ENCODE measurements at places on chromosomes 5 and 9. TPM values are rescaled to one million over a fixed set of nuclear protein-coding genes. Genes with fewer than 3 reads are reported as not detected.

GRCh38 chr9:106625259-106625789 lies 237.6 kb upstream of the ZNF462 start:
- H3K4me1 ChIP-seq = no peaks in the 10 kb centered on the region
- H3K27ac ChIP-seq = no peak overlapping the region
- H3K27me3 ChIP-seq = no peaks in the 10 kb centered on the region
- H3K36me3 ChIP-seq = no peaks in the 10 kb centered on the region

DNA sequence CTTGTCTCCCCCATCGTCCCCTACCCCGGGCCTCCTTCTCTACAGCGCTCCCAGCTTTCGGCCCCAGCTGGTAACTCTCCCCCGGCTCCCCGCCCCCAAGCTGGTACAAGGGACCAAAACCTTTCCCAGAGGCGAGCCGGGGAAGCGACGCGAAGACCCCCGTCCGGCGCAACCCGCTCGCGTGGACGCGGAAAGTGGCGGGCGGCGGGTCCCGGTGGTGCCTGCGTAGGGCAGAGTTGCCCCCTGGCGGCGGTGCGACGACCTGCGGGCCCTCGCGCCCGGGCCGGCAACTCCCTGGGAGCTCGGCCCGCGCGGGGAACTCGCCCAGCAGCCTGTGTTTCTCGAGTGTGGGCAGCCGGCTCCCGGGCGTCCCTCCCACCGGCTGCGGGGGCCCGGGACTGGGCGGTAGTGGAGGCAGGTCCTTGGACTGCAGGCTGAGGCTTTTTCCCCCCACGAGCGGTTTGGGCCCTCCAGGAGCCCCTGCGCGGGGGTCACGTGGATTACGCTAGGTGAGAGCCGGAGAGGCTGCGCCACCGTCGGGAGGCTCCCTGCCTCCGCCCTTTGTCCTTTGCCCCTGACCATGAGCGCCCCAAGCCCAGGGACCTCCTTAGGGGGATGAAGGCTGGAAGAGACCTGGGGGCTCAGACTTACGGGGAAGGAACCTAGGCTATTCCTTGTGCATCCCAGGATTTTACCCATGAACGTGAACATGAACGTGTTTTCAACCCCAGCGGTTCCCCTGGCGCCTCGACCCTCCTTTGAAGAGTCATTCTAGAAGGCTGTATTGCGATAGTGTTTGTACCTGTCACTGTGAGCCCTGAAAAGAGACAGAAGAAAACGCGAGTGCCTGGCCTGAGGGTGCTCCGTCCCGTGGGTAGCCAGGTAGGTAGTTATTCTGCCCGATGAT lies 2.9 kb upstream of the FOXD1 start:
- no peak overlapping the region for H3K4me3 ChIP-seq
- no peaks in the 10 kb centered on the region for H3K36me3 ChIP-seq
- peaks cover 16% of the 10 kb centered on the region for H3K4me1 ChIP-seq
- no peak overlapping the region for H3K27ac ChIP-seq
- H3K27me3 ChIP-seq = peaks cover 54% of the 10 kb centered on the region

DNA sequence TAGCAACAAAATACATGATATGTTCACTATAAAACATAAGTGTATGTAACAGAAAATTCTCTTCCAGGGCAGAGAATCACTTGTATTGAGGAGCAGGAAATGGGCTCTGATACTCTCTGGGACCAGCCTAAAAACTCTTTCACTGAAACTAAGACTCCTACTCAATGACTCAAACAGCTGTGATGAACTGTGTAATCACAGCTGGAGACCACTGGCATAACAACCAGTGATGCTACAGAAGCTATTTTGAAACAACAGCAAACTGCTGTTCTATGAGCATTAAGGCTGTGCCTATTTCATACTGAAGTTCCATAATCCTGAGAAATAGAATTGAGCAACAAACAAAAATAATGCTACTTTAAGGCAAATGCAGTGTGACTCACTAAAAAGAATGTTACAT lies 594.0 kb downstream of the HINT1 start:
- no peaks in the 10 kb centered on the region for H3K36me3 ChIP-seq
- H3K27me3 ChIP-seq = no peaks in the 10 kb centered on the region
- H3K4me1 ChIP-seq = no peaks in the 10 kb centered on the region
- H3K27ac ChIP-seq = no peak overlapping the region
- no peak overlapping the region for H3K4me3 ChIP-seq
- DNase-seq = no peak

- no peak for DNase-seq
- H3K27ac ChIP-seq = no peak overlapping the region
Observed at GRCh38 chr5:83133797-83134196, 56.5 kb downstream of the XRCC4 start.

DNA sequence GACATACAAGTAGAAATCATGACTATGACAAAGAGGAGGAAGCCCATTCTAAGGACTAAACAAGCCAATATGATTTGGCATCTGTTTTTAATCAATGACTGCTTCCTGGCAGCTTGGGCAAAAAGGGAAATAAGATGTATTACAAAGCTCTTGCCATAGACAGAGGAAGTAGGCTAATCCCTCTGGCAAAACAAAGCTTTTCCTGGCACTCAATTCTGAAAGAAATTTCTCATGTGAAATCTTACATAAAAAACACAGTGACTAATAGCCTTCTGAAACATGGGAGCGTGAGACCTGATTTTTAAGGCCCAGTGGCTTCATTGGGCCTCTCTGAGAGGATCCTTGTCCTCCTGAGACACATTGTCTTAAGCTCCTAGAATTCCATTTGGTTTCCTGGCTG lies 93.6 kb downstream of the COL23A1 start:
- H3K4me1 ChIP-seq = peaks cover 13% of the 10 kb centered on the region
- H3K27ac ChIP-seq = no peak overlapping the region
- no peaks in the 10 kb centered on the region for H3K27me3 ChIP-seq
- no peaks in the 10 kb centered on the region for H3K36me3 ChIP-seq
- DNase-seq = no peak

DNA sequence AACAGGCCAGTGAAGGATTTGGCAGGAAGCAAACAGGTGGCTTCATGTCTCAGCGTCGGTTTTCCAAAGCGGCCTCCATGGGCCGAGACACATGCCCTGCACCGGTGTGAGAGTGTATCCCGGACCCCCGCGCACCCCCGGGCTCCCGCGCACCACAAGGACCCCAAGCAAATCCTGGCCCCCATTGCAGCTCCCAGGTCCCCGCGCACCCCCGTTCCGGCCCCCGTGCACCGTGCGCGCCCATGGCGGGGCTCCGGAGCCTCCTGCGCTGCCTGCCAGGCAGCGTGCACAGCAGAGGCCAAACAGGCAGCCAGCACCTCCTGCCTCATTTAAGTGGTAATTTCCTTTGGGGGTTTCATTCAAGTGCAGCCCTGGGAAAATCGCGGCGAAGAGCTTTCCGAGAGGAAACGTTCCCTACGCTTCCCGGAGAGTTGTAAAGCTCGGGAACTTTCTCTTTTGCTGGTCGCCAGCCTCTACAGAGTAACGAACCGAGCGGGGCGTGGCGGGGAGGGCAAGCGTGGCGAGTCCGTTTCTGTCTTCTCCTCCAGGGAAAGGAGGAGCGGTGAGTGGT lies 145.5 kb upstream of the SLC24A2 start:
- no peaks in the 10 kb centered on the region for H3K36me3 ChIP-seq
- peak; percentile 45 for DNase-seq
- H3K4me1 ChIP-seq = peaks cover 4% of the 10 kb centered on the region
- no peaks in the 10 kb centered on the region for H3K27me3 ChIP-seq

- no peak for DNase-seq
- H3K27me3 ChIP-seq = no peaks in the 10 kb centered on the region
- no peak overlapping the region for H3K27ac ChIP-seq
- no peak overlapping the region for H3K4me3 ChIP-seq
- no peaks in the 10 kb centered on the region for H3K36me3 ChIP-seq
Observed at GRCh38 chr5:136679233-136679632, 313.9 kb upstream of the TRPC7 start.

DNA sequence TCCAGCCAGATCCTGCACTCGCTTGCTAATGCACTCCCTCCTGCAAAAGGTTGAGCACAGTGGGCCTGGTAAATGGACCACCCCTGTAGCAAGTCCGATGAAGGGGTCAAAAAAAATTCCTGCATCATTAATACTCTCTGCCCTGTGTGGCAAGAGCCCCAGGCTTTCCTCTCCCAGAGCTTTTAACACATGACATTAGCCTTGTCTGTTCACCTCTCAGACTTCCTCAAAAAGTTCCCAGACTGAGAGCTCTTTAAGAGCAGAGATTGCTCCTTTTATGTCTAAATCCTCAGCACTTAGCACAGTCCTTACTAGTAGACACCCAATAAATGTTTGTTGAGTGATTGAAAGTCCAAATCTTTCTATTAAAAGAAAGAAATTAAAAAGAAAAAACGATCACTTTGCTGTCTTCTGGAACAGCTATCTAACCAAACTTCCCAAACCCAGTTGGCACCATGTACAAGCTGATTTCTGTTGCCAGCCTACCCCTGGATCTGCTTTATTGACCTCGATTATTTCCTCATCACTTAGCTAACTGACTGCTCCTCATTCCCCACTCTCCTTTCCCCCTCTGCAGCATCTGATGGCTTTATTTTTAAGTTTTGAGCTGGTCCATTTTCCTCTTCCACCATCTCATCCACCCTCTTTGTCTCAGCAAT lies 209.8 kb downstream of the ENC1 start:
- no peak overlapping the region for H3K27ac ChIP-seq
- H3K27me3 ChIP-seq = no peaks in the 10 kb centered on the region
- H3K4me3 ChIP-seq = no peak overlapping the region
- H3K36me3 ChIP-seq = no peaks in the 10 kb centered on the region
- H3K4me1 ChIP-seq = no peaks in the 10 kb centered on the region
- no peak for DNase-seq

GRCh38 chr5:135242866-135243555 lies 156.0 kb downstream of the MACROH2A1 start:
- peak overlapping the region; percentile 94 for H3K27ac ChIP-seq
- H3K27me3 ChIP-seq = no peaks in the 10 kb centered on the region
- H3K36me3 ChIP-seq = no peaks in the 10 kb centered on the region

- H3K4me3 ChIP-seq = no peak overlapping the region
- no peaks in the 10 kb centered on the region for H3K27me3 ChIP-seq
- H3K4me1 ChIP-seq = no peaks in the 10 kb centered on the region
- DNase-seq = no peak
- no peak overlapping the region for H3K27ac ChIP-seq
Observed at GRCh38 chr5:151463137-151464029, 16.0 kb downstream of the SLC36A1 start.

DNA sequence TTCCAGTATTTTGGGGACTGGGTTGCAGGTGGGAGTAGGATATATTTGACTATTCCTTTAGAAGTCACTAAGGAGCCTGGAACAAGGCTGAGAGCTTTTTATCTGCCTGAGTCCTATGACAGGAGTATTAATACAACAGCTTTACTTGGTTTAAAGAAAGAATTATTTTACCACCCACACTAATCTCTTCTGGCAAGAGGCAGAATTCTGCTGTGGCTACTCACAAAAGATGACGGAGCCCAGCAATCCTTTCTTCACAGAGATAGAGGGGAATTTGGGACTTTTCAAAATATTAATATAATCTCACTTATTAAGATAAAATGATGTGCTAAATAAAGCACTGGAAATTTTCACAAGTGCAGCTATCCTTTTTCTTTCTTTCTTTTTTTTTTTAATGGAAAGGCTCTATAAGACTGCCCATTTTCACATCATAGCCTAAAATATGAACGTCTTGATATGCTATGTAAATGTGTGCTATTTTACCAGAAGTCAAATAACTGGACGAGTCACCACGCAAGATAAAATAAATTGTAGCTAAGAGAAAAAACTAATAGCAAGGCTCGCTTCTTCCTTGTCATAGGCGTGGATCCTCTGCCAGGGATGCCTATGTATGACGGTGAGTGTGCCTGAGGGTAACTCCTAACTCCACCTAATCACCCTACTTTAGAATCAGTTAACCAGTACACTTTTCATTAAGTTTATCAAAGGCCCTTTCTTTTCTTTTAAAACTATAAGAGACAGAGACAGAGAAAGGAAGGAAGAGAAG lies 76.3 kb downstream of the ZNF608 start:
- DNase-seq = no peak
- no peaks in the 10 kb centered on the region for H3K27me3 ChIP-seq
- peaks cover 34% of the 10 kb centered on the region for H3K4me1 ChIP-seq
- no peaks in the 10 kb centered on the region for H3K36me3 ChIP-seq

- H3K27me3 ChIP-seq = no peaks in the 10 kb centered on the region
- no peaks in the 10 kb centered on the region for H3K36me3 ChIP-seq
- no peak overlapping the region for H3K4me3 ChIP-seq
- peak overlapping the region; percentile 70 for H3K27ac ChIP-seq
- peak; percentile 49 for DNase-seq
Observed at GRCh38 chr9:133528001-133528875, 3.5 kb upstream of the MYMK start.

DNA sequence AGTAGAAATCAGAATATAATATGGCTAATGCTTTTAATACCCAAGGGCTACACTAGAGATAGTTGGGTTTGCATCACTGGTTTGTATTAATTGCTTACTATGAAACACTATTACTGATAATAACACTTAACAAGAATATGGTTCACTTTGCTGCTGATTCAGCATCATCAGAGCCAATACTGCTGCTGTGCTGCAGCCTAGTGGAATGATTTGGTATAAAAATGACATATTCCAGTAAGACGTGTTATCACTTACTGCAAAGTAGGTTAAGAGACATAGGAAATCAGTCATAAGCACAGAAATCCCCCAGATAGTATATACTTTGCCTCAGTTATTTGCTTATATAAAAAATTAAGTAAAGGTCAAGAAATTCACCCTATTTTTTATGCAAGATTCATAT lies 2.8 kb downstream of the CDH10 start:
- no peaks in the 10 kb centered on the region for H3K36me3 ChIP-seq
- no peak overlapping the region for H3K27ac ChIP-seq
- H3K4me1 ChIP-seq = no peaks in the 10 kb centered on the region
- no peak overlapping the region for H3K4me3 ChIP-seq

- no peak overlapping the region for H3K4me3 ChIP-seq
- peaks cover under 1% of the 10 kb centered on the region for H3K36me3 ChIP-seq
- H3K27me3 ChIP-seq = no peaks in the 10 kb centered on the region
- peak; percentile 46 for DNase-seq
- no peak overlapping the region for H3K27ac ChIP-seq
Observed at GRCh38 chr5:71573591-71573990, 13.5 kb upstream of the MCCC2 start.

- no peak overlapping the region for H3K27ac ChIP-seq
- H3K4me1 ChIP-seq = no peaks in the 10 kb centered on the region
- peaks cover 44% of the 10 kb centered on the region for H3K36me3 ChIP-seq
- DNase-seq = no peak
- H3K27me3 ChIP-seq = no peaks in the 10 kb centered on the region
Observed at GRCh38 chr9:34087370-34087769, 38.7 kb upstream of the UBAP2 start.

Gene GFI1B
- not detected for total RNA-seq

Gene DAB2IP
- total RNA-seq = 26.0 TPM

Gene LRRC70
- total RNA-seq = 11.0 TPM

Gene CYLC2
- total RNA-seq = not detected

Gene HAVCR2
- 3.7 TPM for total RNA-seq

Gene PCDHGB6
- 11.4 TPM for total RNA-seq

Gene PCDHAC1
- 3.3 TPM for total RNA-seq

Gene TEX48
- total RNA-seq = not detected

Measured in thyroid gland (tissue), 4 donors.